ENCODE measurements at places on chromosomes 7 and 10.

DNA sequence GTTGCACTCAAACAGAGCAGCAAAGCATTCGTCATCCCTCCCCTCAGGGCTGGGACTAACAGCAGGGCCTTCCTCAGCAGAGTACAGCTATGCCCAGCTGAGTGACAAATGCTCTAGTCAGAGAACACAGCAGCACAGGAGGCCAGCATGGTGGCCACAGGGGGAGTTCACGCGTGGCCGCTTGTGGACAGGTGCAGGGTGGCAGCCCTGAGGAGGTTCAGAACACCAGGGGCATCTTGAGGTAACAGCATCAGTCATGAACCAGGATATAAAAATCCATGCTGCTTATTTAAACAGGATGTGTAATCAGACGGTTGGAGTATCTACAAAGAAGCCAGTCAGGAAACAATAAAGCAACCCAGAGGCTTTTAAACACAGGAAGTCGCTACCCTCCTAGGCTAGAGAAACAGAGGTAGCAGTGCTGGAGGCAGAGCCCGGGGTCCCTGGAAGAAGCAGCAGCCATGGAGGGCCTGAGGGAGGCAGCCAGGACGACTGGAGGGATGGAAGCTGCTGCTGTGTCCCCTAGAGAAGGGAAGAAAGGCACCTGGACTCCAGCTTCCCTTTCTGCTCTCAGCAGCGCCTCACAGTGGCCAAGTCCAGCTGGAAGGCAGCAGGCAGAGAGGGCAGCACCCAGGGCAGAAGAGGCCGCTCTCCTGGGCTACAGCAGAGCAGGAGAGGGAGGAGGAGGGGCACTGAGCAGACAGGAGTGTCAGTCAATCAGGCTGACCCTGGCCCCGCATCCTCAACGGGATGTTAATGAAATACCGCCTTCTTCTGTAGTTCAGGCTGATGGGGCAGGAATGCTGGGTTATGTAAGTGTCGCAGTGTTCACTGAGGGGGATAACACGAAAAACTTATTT lies 70.8 kb upstream of the UCN3 start:
- peak; percentile 51 for DNase-seq

GRCh38 chr7:149622444-149623210 lies 125.0 kb upstream of the ZNF746 start:
- no peak for DNase-seq

GRCh38 chr7:110373416-110373815 lies 717.5 kb upstream of the LRRN3 start:
- no peak for DNase-seq

DNA sequence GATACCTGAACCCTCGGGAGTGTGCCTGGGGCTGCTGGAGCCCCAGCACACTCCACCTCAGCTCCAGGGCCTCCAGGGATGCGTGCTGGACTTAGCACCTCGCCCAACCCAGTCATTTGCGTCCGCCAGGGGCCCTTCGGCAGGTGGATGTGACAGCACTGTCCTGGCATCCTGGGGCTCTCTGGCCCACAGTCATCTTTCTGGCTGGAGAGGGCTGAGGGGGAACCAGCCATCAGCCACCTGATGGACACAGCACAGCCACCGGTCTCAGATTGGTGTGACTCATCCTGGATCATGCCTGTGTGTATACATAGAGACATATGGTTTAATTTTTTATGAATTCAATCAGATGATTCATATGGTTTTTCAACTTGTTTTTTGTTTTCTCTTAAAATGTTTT lies 11.1 kb downstream of the ZNF775 start:
- no peak for DNase-seq

- no peak for DNase-seq
Observed at GRCh38 chr7:51620706-51621105, 304.1 kb upstream of the COBL start.

GRCh38 chr7:88132725-88133124 lies 87.1 kb downstream of the SRI start:
- no peak for DNase-seq

GRCh38 chr10:87882555-87883294 lies 19.3 kb downstream of the PTEN start:
- DNase-seq = no peak

DNA sequence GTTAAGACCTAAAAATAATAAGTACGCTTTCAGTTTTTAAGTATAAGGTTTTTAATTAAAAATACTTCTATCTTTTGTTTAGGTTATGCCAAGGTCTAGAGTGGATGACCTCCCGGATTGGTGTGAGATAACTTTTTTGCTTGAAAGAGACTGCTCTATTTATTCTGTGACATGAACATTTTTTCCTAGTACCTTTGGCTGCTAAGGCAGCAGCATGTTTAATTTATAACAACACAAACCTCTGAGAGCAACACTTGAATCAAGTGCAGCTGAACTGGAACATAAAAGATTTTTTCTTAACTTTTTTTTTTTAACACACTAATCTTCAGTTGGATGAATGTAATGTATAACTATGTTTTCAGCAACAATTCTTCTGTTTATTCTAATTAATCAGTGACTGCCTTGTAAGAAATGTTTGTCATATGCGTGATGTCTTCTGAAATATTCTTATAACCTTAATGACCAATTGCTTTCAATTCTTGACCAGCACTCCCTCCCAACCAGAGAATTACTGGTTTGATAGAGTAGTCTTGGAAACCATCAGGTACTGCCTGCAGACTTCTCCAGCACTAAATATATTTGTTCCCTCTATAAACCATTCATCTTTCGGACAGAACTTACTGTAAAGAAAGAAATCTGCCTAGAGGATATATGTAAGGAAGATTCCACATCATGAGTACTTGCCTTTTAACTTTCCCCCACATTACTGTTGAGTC lies 16.0 kb downstream of the ARL5B start:
- no peak for DNase-seq

- DNase-seq = no peak
Observed at GRCh38 chr10:341081-341740, 206.0 kb downstream of the ZMYND11 start.

- DNase-seq = no peak
Observed at GRCh38 chr7:86301301-86301700, 342.4 kb upstream of the GRM3 start.
